ENCODE measurements at places on chromosomes 16 and 17. TPM values are rescaled to one million over a fixed set of nuclear protein-coding genes. Genes with fewer than 3 reads are reported as not detected.

- DNase-seq: no peak
- H3K27ac ChIP-seq: no peak overlapping the region
- no peaks in the 10 kb centered on the region for H3K4me1 ChIP-seq
- no peaks in the 10 kb centered on the region for H3K27me3 ChIP-seq
- H3K36me3 ChIP-seq: no peaks in the 10 kb centered on the region
- H3K4me3 ChIP-seq: no peak overlapping the region
Measured at GRCh38 chr17:2803386-2803785, 7.1 kb downstream of the RAP1GAP2 start.

DNA sequence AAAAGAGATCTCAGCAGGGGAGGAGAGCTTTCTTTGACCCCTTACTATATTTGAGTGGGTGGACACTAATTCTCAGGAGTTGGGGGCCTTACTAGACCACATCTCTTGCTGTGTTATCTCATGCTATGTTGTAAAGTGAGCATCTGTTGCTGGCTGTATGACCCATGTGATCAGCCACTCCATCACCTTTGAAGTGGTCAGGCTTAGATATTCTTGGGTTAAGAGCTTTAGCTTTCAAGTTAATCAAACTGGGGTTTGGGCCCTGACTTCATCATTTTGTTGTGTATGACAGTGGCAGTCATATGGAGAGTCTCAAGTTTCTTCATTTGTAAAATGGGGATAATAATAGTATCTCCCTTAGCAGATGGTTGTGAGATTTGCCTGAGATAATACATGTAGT, 201.1 kb downstream of the FTO start:
- no peak for DNase-seq
- peaks cover 1% of the 10 kb centered on the region for H3K36me3 ChIP-seq
- H3K27ac ChIP-seq: no peak overlapping the region
- H3K4me3 ChIP-seq: no peak overlapping the region
- H3K27me3 ChIP-seq: no peaks in the 10 kb centered on the region

- H3K36me3 ChIP-seq: no peaks in the 10 kb centered on the region
- H3K27ac ChIP-seq: no peak overlapping the region
- no peak overlapping the region for H3K4me3 ChIP-seq
- H3K27me3 ChIP-seq: peaks cover 3% of the 10 kb centered on the region
Measured at GRCh38 chr17:49997773-49998703, 3.0 kb upstream of the DLX3 start.

DNA sequence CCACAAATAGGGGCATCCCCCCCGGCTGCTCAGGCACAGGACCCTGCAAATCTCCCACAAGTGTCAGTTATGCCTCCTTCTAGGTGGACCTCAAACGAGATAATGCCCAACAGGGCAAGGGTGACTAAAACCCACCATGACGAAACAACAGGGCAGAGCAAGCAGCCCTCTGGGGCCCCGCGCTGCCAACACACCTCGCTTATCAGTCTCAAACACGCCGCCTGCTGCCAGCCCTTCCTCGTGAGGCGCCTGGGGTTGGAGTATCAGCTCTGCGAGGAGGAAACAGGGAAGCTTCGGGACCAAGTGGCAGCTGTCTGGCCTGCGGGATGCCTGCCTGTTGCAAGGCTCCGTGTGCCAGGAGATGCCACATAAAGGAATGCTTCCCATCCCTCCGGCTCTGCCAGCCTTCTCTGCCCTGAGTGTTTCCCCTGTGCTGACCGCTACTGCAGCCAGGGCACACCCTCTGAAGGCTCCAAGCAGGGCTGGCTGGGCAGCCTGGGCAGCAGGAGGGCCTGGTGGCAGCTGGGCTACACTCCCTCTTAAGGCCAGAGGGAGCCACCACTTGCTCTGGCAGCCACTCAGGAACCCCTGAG, 2.5 kb downstream of the SMIM5 start:
- H3K4me1 ChIP-seq: peaks cover 25% of the 10 kb centered on the region
- H3K4me3 ChIP-seq: no peak overlapping the region
- DNase-seq: peak; percentile 82

GRCh38 chr17:50469208-50469605, 527 bp upstream of the CHAD start:
- H3K4me1 ChIP-seq: peaks cover 76% of the 10 kb centered on the region
- H3K27me3 ChIP-seq: no peaks in the 10 kb centered on the region
- no peak for DNase-seq

GRCh38 chr17:82096709-82097183, 1.3 kb downstream of the FASN start:
- peaks cover 77% of the 10 kb centered on the region for H3K4me1 ChIP-seq
- DNase-seq: no peak
- H3K27ac ChIP-seq: peak overlapping the region; percentile 78
- peaks cover 14% of the 10 kb centered on the region for H3K36me3 ChIP-seq
- H3K27me3 ChIP-seq: no peaks in the 10 kb centered on the region

Gene ABI3
- total RNA-seq: 8.8 TPM

Gene CPHXL2
- total RNA-seq: not detected

Gene HGS
- 31.6 TPM for total RNA-seq

Gene DUSP14
- 13.5 TPM for total RNA-seq

Gene TNS4
- total RNA-seq: 0.08 TPM

Gene HOXB1
- not detected for total RNA-seq
